Non-pigmented ciliary epithelial cell (primary cell): ENCODE measurements at places on chromosomes 1 and 21.

DNA sequence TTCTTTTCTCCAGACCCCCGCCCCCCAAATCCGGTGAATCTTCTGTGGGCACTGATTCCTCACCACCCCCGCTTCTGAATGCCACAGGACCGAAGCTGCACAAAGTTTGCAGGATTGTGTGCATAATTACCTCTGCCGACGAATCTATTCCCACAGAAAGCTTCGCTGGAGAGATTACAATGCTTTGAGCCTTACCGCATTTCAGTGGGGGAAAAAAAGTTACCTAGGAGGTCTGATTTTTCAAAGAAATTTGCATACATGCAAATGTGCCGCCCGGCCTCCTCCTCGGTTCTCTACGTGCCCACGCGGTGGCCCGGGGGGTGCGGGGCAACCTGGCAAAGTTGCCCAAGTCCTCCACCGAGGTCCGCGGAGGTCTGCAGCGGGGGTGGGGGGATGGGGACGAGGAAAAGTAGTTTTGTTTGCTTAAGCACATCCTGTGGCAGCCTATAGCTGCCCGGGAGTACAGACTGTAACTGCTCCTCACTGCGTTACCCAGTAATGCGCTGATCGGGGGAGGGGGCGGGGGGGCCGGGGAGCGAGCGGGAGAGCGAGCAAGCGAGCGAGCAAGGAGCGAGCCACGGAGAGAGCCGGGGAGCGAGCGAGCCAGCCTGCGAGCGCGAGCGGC is 563 bp upstream of the NFIA start:
- no peak for DNase-seq

DNA sequence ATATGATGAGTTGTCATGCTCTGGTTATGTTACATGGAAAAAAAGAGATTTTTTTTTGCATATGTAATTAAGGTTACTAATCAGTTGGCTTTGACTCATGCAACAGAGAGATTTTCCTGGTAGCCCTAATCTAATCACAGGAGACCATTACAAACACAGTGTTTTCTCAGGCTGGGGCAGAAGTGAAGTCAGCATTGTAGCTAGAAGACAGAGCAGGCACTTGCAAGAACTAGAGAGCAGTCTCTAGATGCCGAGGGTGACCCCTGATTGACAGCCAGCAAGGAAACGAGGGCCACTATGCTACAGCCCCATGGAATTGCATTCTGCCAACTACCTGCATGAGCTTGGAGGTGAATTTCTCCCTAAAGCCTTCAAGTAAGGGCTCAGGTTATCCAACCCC is 151.3 kb downstream of the RUNX1 start:
- no peak for DNase-seq

- DNase-seq, result peak; percentile 92
These were observed 34.6 kb downstream of the CFAP57 start for GRCh38 chr1:43206600-43207228.

DNA sequence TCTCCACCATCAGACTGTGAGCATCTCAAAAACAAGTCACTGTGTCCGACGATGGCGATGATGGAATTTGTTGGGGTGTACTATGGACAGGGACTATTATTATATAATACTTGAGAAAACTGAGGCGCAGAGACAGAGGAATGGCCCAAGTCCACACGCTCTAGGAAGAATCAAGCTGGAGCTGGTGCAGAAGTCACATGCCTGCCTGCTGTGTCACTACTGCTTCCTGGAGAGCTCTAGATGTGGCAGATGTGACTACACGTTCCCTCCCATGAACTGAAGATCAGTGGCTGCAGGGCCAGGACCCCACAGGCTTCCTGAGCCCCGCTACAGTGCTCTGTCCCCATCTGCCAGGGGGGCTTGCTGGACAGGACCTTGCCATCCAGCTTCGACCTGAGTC is 56.9 kb downstream of the TRABD2B start:
- DNase-seq, result no peak

DNA sequence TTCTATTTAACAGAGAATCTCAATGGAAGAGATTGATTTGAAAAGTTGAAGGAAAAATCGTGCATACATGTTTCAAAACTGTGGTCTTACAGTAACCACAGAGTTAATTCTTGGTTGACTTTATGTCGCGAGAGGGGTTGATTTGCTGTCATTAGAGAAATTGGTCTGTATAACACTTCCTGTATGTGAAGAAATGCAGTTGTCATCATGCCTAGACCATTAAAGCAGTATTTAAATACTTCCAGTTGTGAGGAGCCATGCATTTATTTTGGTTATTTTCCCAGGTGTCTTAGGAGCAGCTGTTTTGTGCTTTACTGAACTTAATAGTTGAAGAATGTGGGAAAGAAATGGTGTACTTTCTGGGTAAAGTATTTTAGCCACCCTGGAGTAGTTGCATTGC is 76.2 kb downstream of the NFIA start:
- DNase-seq, result no peak

DNA sequence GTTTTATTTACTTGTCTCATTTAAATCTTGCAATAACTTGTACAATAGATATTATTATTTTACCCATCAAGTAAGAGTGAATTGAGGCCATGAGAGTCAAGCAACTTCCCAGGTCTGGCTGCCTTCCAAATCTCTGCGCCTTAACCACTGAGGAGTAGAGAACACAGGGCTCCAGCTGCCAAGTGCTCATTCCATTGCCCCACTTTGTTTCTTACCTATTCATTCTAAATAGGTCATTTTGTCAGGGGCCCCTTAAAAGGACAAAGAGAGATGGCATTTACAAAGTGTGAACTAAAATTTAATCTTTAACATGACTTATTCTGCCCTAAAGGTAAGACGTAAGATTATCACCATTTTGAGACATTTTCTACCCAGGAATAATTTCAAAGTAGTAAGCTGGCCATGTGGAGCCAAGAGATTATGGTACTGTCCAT is 3.5 kb downstream of the PPP1R15B start:
- DNase-seq, result no peak

GRCh38 chr1:165152109-165152508 is 204.4 kb downstream of the LMX1A start:
- DNase-seq, result no peak

GRCh38 chr1:183180634-183181056 is 5.4 kb upstream of the LAMC2 start:
- DNase-seq, result no peak

GRCh38 chr1:148160048-148160342 is 7.9 kb upstream of the NBPF11 start:
- DNase-seq, result no peak

DNA sequence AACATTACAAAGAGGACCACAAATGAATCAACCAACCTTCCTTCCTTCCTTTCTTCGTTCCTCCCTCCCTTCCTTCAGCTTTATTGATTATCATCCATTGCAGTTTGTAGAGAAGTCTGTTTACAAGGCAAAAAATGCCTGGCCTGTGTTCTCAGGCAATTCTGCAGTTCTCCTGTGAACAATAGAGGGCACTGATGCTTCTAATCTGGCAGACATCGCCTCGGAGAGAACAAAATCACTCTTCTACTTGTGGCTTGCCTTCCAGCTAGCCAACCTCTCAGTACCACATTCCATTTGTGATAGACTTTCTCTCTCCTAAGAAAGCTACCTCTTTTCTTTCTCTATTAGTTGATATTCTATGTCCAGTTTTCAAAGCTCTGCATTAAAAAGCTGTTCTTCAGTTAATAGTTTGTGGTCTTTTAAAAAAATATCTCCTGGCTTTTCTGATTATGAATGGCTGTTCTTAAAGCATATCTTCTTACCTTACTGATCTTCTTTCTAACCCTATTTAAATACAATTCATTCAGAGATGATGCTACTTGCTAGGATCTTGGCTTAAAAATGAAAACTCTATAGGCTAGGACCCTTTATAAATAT is 26.9 kb upstream of the ESRRG start:
- peak; percentile 42 for DNase-seq

DNA sequence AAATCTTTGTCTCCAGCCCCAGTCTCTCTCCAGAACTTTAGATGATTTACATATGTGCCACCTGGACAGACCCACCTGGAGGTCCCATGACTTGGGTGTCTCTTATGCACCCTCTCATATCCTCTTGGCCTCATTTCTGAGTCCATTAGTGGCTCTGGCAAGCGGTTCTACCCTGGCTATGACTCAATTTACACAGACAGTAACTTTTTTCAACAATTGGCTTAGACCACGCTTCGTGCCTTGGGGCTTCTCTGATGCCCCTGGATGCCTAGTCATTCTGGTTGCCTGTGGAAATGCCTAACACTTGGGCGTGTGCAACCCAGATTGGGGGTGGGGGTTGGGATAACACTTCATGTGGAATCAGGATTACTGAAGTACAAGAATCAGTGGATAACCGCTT is 57.1 kb upstream of the GADD45A start:
- DNase-seq, result no peak

DNA sequence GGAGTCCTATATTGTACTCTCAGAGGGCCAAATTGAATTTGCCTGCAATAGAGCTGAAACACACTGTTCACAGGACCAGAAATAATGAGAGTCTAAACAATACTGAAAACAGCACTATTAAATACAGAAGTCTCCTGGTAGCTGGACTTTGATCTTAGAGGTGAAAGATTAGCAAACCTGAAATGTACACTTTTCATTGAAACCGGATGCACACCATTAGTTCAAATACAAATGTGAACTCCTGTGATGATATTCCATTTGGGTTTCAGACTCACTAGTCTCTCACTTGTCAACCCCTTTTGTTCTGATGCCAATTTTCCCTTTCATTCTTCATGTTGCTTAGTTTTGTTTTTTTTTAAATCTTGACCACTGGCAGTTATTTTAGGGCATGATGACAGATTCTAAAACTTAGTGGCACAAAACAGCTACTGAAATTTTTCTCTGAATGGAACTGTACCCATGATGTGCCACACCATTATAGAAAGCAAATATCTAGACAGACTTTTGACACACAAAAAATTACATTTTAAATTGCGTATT is 5.9 kb upstream of the TNFSF4 start:
- no peak for DNase-seq

DNA sequence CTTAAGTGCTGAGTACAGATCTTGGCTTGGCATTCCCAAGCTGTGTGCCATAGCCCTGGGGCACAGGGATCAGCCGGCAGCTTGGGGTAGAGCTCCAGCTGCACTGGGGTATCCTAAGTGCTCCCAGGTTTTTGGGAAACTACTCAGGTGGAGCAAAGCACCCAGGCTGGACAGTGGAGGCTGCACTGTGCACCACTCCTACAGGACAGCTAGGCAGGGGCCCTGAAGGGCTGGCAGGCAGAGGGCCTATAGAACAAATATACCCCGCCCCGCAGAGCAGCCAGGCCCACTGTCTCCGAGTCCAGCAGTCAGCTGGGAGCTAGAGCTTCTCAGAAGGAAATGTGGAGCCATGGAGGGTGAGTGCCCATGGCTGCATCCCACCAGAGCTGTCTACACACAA is 691.7 kb upstream of the ADGRL2 start:
- DNase-seq, result no peak

- no peak for DNase-seq
These were observed 24.2 kb upstream of the ERICH3 start for GRCh38 chr1:74697832-74698231.

GRCh38 chr1:36440646-36441045 is 9.6 kb downstream of the OSCP1 start:
- no peak for DNase-seq

- no peak for DNase-seq
These were observed 18.8 kb upstream of the GORAB start for GRCh38 chr1:170513138-170513537.

DNA sequence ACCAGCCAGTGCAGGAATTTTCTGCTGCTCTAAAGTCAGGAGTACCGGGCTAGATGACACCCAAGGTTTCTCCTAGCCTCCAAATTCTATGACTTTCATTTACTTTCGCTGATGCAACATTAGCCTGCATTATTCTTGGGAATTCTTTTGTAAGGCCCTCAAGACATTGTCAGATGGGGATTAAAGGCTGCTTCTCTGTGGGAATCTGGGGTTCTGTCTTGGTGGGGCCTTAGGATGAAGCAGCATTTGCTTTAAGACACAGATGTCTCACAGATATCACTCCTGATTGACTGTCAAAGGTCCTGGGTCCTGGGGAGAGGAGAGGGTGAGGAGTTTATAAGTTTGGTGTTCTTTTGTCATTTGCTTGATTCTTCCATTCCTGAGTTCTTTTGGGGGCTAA is 11.6 kb downstream of the PKP1 start:
- no peak for DNase-seq

GRCh38 chr1:101148980-101149379 is 87.8 kb upstream of the S1PR1 start:
- no peak for DNase-seq

DNA sequence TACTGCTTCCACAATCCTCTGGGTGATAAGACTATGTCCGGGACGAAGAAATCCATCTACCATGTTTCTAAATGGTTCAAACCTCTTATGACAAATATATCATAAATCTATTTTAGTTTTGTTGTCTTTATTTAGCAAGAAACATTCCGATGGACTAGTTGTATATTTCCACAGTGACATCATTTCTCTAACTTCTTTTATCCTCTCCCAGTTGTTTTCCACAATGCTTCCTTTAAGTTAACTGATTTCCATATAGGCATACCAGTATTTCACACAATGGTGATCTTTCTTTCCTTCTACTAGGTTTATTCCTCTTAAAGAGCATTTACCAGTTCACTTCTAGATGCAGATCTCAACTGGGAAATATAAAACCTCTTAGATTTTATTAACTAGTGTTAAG is 44.8 kb downstream of the USP1 start:
- DNase-seq, result no peak

GRCh38 chr1:109341944-109342930 is 35.4 kb upstream of the MYBPHL start:
- DNase-seq, result no peak

DNA sequence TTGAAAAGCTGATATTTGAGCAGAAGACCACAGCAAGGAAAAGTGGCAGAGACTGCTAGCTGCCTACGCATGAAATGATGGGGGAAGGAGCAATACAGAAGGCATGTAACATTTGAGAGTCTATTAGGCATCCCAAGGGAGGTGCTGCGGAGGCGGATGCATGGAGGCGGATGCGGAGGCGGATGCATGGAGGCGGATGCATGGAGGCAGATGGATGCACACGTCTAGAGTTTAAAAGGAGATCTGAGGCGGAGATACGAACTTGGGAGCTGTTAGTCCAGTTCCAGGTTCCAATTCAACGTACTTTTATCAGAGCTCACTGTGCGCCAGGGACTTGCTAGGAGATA is 744 bp upstream of the DDX20 start:
- no peak for DNase-seq

- DNase-seq, result peak; percentile 6
These were observed 299.9 kb upstream of the PLD5 start for GRCh38 chr1:242824435-242824834.

DNA sequence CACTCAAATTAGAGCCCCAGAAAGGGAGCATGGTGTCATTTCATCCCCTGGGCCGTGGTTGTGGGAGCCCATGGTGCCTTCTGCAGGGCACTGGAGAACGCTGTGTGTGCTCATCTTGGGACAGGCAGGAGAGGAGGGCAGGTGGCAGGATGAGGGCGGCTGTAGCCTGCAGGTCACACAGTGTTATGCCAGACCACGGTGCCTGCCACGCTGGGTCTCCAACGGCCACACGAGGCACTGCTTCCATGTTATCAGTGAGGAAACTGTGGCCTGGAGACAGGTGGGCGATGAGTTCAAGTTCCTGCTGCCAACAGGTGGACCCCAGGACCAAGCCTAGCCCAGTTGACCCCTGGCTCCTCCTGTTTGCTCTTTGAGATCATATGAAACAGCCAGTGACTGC is 21.0 kb downstream of the ABCG1 start:
- DNase-seq, result no peak
